SW480 (cell line): ENCODE measurements at places on chromosomes 6 and 20.

- DNase-seq = no peak
Measured at GRCh38 chr20:2350606-2351005, 30.1 kb upstream of the TGM6 start.

DNA sequence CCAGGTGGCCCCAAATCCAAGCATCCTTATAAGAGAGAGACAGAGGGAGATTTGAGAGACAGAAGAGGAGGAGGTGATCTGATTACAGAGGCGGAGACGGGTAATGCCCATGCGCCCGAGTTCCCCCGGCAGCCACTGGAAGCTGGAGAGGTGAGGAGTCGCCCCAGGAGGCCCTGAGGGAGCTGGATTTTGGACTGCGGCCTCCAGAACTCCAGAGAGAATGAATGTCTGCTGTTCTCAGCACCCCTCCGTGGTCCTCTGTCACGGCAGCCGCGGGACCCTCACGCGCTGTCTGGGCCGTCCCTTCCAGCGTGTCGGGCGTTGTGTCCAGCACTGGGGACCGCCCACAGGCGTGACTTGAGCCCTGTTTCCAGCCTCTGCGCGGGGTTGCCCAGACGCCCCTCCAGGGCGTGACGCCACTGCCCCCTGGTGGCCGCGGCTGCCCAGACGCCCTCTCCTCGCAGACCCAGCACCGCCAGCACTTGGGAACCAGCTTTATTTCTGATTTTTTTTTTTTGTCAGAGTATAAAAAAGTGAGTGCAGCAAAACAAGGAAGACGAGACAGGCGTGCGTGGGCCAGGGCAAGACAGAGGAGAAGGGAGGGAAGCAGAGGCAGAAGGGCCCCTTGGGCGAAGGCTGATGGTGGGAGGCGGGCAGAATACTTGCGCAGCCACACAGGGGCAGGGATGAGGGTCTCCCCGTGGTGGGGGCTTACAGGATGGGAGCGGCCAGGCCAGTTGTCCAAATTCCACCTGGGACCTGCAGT, 4.1 kb upstream of the ZNF512B start:
- DNase-seq = peak; percentile 86

GRCh38 chr6:143060806-143061596, at the start of gene AIG1:
Gene AIG1 (plus strand): TSS chr6:143060889. CDS start chr6:143060926, 37 bp downstream.
- peak; percentile 5 for DNase-seq

DNA sequence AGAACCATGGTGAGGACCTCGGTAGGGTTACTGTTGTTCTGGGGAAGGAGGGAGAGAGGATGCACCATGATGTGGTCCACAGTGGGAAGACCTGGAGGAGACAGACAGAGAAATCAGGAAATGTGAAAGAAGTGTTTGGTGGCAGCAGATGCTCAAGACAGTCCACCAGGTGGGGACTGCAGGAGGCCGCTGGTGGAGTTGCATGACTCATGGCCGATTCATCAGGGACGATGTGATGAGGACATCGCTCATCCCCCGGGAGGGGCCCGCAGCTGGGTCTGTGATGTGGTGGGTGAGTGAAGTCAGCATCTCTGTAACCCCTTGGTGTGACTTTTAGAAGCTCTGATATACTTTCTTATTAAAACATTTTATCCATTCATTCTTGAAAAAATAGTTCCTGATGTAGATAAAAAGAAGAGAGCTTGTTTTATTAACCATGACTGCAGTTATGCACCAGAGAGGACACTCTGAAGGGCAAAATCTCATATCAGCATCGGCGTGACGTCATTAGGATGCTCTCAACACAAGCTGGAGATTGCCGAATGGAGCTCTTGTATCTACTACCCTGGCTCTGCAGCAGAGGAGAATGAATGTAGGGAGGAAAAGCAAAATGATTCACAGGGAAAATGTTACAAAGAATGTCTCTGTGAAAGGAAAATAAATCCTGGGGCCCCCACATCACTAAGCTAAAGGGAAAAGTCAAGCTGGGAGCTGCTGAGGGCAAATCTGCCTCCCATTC, 71.2 kb downstream of the RAMACL start:
- peak; percentile 70 for DNase-seq

- DNase-seq = no peak
Measured at GRCh38 chr6:69705954-69706353, 90.9 kb downstream of the LMBRD1 start.

DNA sequence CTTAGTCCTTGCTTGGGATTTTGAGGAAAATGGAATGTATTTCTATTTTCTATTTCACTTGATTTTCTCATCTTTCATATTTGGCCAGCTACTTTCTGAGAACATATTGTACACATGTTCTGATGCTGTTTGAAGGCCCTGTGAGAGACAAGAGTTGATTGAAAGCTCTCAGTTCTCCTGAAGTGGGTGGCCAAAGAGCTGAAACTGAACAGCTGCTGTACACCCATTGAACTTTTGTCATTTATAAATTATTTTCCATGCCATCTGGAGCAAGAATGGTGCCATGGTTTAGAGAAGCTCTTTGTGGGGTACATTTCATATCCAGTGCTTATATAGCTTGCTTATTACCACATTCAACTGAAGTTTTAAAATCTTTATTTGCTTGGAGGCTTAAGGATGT, 298.3 kb downstream of the PRL start:
- DNase-seq = no peak

- no peak for DNase-seq
Measured at GRCh38 chr20:25991756-25992130, 295.1 kb upstream of the ZNF337 start.

DNA sequence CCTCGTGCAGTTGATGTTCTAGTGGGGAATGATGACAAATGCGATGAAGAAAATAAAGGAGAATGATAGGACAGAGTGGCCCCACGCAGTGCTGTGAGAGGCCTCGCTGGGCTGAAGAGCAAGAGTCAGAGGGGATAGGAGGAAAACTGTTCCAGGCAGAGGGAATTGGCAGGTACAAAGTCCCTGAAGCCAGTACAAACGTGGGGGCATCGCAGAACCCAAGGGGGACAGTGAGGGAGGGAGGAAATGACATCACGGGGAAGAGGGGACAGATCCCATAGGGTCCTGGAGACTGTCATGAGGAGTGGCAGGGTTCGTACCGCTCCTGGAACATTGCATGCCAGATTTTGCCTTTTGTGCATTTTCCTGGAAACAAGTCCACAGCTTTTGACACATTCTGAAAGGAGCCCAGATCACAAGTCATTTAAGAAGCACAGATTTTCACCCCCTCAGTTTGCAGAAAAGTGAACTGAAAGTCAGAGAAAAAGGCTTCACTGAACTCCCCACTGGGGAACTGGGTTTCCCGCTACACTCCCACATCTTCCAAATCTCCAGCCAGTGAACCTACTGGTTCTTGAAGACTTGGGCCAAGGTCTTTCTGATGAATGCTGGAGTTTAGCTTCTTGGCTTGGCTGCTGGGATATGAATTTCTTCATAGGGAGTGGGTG, 77.0 kb downstream of the SULF2 start:
- DNase-seq = no peak

DNA sequence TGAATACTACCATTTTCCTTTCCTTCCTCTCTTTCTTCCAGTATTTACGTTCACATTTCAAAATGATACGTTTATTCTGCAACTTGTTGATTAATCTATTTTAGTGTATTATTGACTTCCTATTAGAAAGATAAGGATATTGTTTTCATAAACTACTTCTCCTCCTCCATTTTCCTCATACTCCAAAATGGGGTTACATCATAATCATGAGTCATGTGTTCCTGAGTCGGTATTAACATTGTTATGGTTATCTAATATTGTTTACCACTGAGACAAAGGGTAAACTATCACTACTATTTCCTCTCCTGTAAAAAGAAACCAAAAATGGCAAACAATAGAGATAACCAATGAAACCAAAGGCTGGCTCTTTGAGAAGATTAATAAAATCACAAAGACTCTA, 126.5 kb upstream of the CDYL start:
- no peak for DNase-seq

GRCh38 chr6:19802656-19803055, 34.5 kb upstream of the ID4 start:
- DNase-seq = no peak

DNA sequence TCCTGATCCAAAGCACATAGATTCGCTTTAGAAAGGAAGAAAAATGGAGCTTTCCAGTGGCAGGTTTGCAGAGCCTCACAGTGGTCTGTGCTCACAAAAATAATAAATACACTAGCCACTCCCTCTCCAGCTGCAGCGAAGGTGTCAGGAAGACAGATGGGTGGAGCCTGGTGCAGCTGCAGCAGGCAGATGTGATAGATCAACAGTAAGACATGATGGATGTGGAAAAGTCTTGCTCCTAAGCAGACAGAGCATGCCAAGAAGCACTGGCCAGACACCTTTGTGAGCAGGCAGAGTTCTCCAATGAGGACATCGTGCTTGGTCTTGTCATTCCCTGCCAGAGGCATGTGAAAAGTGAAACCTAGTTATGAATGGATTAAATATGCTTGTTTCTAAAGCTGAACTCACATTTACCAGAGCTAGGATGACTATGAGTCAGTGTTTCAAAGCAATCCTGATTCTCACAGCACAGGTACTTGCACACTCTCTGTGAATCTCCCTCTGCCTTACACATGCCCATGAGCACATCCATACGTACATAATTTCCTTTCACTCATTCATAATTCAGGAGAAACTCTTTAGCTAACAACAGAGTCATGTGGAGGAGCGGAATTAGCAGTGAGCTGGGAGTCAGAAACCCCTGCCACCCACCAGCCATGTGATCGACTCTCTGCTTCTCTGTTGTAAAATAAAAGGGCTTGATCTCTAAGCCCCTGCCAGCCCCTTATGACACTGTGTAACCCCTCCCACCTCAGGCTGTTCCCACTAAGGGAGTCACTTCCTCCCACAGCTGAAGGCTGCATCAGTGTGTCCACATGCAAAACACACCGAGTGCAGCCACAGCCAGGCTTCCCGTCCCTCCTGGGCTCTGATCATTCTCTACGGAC, 111.2 kb downstream of the SCML4 start:
- peak; percentile 32 for DNase-seq

DNA sequence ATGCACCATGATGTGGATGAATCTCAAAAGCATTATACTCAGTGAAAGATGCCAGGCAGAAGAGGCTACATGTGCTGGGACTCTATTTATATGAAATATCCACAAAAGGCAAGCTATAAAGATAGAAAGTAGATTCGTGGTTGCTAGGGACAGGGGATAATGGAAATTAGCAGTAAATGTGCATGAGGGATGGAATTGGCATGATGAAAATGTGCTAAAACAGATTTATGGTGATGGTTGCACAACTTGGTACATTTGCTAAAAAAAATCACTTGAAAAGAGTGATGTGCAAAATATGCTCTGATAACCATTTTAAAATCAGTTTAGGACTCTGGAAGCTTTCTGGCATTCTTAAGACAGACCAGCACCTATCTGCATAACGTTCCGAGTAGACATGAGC, 61.6 kb downstream of the ALDH8A1 start:
- DNase-seq = no peak

- DNase-seq = no peak
Measured at GRCh38 chr6:81067057-81067456, 685.4 kb downstream of the TENT5A start.

DNA sequence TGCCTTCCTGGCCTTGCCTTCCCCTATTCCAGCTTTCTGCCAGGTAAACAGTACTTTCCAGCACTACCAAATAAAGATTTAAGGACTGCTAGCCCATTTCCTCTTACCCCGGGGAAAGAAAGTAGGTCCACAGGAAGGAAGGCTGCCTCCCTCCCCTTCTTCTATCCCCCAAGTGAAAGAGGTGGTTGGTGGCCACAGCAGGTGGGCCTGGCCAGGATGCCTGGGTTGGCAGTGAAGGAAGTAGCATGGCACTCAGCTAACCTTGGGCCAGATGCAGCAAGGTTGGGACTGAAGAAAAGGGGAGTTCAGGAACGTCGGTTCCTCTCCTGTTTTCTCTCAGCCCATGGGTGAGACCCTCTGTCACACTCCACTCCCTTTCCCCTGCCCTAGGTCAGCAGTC, 8.9 kb downstream of the NFKBIL1 start:
- DNase-seq = no peak

- DNase-seq = no peak
Measured at GRCh38 chr6:5772408-5773120, 234.2 kb downstream of the NRN1 start.

DNA sequence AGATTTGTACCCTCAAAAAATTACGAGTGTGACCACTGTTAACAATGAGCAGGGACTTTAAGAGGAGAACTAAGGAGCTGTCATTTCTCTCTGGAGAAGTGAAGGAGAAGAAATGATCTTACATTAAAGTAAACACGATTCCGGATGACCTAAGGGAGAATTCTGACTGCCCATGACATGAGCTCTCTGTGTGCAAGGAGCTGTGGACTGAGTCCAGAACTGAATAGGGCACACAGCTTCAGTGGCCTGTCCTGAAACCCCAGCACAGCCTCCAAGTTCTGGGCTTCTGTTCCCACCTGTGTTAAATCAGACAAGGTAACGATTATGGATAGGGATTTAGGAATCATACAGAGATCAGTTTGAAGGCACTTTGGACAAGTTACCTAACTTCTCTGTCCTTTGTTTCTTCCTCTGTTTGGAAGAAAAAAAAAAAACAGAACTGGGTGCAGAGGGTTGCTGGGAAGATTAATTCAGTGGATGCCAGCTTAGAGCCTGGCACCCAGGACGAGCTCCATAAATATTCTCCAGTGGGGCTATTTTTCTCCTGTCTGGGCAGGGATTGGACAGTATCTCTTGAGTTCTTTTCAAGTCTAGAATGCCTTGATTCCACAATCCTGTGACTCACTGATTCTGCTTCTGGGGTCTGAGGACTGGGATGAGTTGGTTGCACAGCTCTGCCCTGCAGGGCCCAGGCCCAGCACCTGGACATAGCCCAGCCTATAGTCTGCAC, 65.7 kb downstream of the MRPL14 start:
- no peak for DNase-seq

DNA sequence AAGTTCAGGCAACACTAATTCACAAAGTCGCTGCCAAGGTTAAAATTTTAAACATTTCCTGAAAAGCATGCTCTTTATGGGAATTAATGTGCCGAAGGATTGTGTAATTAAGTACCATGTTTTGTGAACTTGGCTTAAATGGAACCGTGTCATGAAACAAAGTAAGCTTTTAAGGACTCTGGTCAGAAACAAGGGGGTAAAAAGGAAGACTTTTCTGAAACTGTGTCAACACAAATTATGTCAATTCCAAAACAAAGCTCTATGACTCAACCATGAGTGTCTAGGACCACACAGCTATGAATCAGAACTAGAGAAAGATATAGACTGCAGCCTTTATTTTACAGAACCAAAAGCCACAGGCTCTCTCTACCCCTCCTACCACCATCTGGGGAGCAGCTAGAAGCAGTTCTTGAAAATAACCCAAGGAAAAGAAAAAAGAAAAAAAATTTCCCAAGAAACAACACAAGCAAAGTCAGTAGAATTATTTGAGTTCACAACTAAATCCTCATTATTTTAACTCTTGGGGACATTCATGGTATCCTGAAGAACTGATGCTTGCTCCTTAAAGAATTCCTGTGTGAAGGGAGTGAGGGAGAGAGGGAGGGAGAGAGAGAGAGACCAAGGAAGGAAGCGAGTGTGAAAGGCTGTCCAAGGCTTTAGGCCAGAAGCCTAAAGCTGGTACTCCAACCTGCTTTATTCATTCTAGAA, 81.9 kb downstream of the ZMYND8 start:
- DNase-seq = peak; percentile 77

DNA sequence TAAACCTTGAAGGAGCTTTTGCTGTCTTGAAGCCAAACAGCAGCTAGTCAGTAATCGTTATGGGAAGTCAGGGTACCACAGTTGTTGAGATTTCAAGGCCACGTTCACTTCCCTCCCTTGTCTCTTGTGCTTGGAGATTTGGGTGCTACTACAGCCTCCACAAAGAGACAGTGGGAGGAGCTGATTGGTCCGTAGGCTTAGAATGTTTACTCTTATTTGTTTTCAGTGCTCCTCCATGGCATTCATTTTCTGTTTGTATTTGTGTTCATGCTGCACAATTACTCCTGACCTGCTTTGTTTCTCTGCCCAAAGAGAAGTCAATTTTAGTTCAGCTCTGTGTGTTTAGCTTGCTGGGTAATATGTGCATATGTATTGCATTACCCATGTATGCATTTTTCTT, 147.7 kb downstream of the PRL start:
- no peak for DNase-seq
